Activated CD4-positive, alpha-beta T cell treated with anti-CD3 and anti-CD28 coated beads for 4 hours (primary cell): ENCODE measurements at places on chromosomes 12 and 14.
A peak's percentile ranks its signal among the peaks of the same experiment; 100 is the strongest.

DNA sequence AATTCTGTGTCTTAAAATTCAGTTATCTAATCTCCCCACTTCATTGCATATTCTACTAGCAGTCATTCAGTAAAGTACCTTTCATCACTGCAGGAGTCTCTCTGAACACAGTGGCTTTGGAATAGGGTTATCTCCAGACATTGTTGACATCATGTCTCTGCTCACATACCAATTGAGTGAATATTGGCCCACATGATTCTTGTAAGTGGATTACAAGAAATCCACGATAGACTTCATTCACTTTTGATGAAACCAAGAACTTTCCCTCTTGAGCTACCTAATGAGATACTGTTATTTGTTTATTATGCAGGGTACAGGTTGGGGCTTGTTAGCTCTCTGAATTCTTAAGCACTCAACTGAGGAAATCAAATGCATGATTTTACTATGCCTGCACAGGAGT is 284.9 kb downstream of the RAD51B start:
- no peak for DNase-seq

DNA sequence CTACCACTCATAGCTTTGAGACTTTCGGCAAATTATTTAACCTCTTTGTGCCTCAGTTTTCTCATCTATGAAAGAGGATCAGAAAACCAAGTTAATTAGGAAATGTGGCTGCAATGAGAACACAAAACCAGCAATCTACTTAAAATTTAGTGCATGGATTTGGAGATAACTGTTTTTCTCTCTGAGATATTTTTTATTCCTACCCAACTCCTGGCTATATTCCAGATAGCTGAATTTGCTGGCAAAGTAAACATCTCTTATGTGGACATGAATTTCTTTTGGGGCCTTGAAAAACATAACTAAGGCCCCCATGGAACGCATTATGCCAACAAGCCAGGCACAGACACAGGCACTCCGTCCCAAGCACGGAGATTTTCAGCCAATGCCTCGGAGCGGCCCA is 53.4 kb upstream of the FOXN3 start:
- no peak for DNase-seq

GRCh38 chr14:23249824-23250223 is 12.1 kb downstream of the RNF212B start:
- no peak for DNase-seq

DNA sequence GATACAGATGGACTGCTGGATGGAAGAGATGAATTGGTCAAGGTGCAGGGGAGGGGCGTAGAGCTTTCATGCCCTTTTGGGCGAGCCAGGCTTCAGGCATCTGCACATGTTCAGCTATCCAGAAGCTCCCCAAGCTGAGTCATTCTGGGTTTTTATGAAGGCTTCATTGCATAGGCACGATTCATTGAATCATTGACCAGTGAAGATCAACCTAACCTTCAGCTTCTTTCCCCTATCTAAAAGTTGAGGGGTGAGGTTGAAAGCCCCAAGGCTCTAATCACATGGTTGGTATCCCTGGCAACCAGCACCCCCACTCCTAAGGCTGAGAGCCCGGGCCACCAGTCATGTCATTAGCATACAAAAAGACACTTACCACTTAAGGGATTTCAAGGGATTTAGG is 36.3 kb downstream of the RPS29 start:
- no peak for DNase-seq

DNA sequence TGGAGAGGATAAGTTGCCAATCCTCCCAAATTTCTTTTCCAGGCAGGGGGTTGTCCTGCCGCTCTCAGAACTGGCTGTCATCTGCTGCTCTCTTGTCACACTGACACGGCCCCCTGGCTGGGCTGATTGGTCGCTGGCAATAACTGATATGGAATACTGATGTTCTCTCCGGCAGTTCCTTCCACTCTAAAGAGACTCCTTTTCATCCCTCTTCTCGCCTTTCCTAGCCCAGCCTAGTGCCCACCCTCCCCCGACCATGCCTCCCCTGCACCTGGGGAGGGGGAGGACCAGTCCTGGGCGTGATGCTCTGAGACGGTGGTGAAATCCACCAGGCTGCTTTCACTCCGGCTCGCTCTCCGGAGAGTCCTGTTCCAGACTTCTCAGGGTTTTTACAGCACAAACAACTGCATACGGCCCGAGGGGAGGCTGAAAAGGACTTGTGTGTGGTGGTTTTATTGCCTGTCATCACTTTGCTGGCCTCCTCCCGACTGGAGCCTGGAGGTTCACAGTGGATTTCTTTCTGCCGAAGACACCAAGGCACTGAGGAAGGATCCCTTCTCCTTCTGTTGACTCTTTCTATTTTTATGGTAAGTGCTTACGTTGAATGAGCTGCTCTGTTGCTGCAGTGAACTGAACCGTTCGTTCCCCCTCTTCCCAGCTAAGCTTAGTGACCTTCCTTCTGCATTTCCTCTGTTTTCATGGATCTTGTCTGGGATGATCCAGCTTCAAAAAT is at the start of gene ANO4:
Gene ANO4 (plus strand): TSS at position 336 of the 733 bp plus-strand sequence. CDS start 107,010 bp downstream, outside the sequence.
- DNase-seq: no peak

GRCh38 chr12:69872804-69873203 is 47.8 kb downstream of the MYRFL start:
- no peak for DNase-seq

DNA sequence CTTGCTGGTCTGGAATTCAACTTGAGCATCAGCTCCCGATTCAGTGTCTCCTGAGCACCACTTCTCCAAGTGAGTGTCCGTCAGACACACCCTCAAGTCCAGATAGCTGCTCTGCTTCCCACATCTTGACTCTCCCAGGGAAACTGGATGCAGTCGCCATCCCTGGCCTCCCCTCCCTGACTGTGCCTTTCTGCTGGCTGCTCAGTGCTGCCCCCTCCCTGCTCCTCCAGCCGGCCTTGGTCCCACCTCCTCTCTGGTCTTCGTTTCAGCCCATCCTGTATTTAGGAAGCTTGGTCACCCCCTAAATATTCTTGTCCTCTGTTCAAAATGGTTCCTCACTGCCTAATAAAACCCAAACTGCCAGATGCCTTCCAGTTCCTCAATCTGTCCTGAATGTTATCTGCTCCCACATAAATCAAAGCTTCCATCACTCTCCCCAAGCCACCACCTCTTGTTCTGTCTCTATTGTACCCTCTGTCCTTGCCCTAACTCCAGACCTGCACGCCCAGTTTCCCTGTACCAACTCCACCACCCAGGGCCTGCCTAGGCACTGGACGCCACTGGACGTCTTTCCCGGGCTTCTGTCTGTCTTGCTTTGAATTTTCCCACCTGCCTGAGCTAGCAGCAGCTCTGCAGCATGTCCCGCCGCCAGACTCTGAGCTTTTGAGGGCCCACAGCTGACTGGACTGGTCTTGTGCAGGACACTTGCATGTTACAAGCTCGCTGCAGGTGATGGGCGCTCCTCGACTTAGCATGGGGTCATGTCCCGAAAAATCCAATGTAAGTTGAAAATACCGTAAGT is 33.8 kb downstream of the CCDC92 start:
- no peak for DNase-seq

- DNase-seq: no peak
These were observed 11.1 kb downstream of the RASSF3 start for GRCh38 chr12:64621257-64621942.

- DNase-seq: no peak
These were observed 127.2 kb downstream of the BCAT1 start for GRCh38 chr12:24821691-24822090.

DNA sequence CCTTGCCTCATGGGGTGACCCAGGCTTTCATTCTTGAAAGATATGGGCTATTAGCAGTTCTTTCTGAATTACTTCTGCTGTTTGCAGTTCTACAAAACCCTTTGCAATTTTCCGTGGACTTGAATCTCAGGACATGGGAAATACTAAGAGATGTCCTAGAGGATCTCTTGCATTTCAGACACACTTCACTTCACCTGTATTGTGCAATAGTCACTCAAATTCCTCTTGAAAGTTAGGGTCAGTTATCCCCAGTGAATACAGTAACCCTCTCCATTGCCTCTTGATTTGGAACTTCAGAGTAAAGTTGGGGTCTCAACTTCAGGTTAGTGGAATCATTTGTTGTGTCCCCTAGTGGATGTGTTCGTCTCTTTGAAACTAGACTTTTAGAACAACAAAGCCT is 31.8 kb downstream of the YLPM1 start:
- no peak for DNase-seq

GRCh38 chr14:52918486-52918885 is 32.4 kb downstream of the FERMT2 start:
- DNase-seq: peak; percentile 25
